ENCODE measurements at places on chromosomes 5 and 9.

GRCh38 chr5:90144625-90145327, 264.8 kb downstream of the CETN3 start:
- no peak for DNase-seq

DNA sequence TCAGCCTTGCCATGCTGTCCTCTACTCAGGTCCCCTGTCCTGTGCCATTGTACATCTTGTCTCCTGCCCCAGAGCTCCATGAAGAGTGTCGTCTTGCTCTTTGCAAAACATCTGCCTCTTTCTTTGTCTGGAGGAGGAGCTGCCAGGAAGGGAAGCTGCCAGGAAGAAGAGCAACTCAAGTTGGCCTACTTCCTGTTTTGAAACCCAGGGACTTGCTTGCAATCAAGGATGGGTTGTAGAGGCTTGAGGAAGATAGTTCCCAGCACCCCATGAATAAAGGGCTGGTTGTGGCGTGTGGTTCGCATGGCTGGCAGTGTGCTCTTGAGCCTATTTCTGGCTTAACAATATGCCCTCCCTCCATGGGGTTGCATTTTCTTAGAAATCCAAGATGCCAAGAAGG, 53.0 kb upstream of the CPEB4 start:
- no peak for DNase-seq

- no peak for DNase-seq
Observed at GRCh38 chr5:134124289-134125038, 10.0 kb downstream of the TCF7 start.

DNA sequence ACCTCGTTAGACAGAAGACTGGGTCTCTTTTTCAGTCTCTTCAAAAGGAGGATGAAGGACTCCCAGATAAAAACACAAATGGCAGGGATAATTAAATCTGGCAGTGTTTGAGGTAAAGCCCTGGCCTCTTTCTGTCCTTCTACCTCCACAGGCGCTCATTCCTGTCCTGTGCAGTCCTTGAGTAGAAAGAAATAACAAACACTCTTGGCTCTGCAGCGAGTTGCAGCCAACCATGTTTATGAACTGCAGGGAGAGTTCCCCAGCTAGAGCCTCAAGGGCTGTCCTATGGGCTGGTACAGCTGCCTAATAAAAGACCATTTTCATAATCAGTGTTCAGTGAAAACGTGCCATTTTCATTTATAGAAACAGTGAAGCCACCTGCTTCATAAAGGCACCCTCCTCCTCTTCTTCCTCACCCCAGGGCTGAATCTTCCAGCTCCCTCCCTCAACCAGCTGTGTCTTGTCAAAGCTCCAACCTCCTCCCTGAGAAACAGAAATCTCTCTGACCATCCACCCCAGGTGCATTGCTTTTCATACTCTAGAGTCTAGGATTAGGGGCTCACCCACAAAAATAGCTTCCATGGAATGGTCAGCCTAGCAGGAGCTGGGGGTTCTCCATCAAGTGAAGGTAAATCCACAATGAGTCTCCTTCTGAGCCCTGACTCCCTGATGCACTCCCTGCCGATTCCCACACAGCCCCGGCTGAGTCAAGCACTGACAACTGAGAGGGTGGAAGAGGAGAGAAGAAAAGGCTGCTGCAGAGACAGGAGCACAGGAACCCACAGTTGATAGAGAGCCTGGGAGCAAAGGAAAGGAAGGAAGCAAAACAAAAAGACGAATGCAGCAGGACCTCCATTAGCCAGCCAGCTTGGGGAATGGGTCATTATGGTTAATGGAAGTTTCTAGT, 150.7 kb downstream of the CMYA5 start:
- no peak for DNase-seq

- DNase-seq = no peak
Observed at GRCh38 chr5:124801551-124801950, 55.1 kb upstream of the ZNF608 start.

DNA sequence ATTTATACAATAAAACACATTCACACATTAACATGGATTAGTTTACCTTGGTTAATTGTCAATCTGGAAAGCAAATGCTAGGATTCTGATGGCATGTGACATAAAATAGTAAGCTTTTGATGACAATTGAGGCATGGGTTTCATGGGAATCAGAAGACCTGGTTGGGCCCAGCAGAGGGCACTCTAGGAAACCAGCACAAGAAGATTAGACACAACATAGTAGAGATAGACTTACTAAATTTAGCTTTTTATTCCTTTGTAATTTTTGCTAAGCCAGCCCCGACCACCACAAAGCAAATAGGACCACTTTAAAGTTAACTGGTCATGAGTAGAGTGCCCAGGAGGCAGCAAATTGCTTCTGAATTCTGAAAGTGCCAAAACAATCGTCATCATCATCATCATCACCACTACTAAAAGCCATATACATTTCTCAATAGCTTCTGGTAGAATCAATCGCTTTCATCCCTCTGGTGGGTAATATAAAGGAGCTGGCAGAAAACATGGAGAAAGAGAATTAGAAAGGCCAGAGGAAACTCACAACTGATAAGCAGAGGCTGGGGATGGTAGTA, 163.2 kb downstream of the ARRDC3 start:
- no peak for DNase-seq

DNA sequence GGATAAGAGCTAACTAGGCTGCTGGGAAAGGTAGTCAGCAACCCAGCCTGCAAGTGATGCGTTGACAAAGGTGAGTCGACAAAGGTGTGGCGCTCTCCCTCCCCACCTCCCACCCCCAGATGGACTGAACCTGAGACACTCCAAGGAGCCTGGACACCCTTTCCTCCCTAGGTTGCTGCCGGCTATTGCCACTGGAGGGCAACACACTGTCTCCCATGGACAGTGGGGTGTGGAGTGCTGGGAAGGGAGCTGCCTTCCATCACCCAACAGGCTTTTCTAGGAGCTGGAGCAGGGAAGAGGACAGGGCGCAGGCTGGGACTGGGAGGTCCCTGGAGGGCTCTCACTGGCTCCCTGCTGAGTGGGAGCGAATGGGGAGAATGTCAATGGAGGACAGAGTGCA, 75.4 kb upstream of the ARAP3 start:
- no peak for DNase-seq

DNA sequence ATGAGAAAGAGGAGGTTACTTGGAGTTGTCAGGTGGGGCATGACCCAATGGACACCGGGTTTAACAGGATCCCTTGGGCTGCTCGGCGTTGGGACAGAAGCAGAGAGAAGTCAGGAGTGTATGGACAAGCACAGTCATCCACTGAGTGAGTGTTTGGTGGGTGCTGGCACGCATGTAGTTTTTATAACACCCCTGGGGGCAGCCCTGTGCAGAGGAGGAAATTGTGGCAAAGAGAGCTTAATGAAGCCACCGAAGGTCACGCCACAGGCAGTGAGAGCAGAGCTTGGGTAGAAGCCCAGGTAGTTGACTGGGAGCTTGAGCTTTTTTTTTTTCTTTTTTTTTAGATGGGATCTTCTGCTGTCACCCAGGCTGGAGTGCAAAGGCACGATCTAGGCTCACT, 43.2 kb upstream of the IER5L start:
- no peak for DNase-seq

DNA sequence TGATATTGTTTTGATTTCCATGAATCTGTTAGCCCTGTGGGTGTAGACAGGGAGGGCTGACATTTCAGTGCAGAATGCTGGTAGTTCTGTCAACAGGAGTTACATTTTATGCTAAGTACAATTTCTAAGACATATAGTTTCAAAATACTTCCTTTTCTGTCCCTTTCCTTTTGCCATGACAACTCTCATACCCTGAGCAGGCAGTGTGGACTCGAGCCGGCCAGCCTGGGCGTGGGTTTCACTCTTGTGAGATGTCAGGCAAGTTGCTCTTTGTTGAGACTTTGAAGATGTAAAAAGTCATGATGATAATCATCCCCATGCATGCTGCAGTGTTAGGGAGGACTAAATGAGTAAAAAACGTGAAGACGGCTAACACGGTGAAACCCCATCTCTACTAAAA, 197.9 kb downstream of the CFAP90 start:
- no peak for DNase-seq

DNA sequence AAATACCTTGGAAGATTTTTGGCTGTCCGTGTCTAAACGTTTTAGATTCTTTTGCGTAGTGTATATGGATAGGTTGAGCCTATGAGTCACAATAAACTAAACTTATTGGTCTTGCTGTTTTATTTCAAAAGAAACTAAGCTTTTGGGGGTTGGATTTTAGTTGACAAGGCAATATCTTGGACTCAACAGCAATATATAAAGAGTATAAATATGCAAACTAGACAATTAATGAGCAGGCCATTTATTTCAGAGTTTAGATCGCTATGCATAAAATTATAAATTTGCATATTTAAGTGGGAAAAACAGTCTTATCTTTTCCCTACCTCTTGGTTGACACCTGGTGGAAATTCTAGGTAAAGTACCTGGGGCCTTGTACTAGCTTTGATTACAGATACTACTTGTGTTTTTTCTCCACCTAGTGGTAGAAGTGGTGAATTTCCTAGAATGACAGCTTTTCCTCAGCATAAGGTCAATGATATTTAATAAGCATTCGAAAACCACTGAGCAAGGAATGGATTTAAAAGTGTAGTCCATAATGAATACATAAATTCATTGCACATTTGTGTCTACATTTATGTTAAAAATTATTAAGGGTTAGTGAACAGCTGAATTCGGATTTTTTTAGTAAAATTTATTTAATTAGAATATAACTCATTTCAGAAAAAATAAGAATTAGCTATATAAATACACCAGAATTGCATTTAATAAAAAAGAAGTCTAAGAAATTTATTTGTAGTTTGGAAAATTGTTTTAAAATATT, 1.7 kb upstream of the ARRDC3 start:
- DNase-seq = no peak

All from tibial nerve (tissue), 4 donors.